LNCaP clone FGC (cell line): ENCODE measurements at places on chromosomes 7 and 10.

- DNase-seq: no peak
Observed at GRCh38 chr7:150909200-150909995, 57.1 kb downstream of the AOC1 start.

GRCh38 chr10:31153161-31153560 is 121.5 kb upstream of the ZNF438 start:
- DNase-seq: no peak

GRCh38 chr10:99531696-99532593 is 797 bp upstream of the NKX2-3 start:
- no peak for DNase-seq

GRCh38 chr10:111128331-111129180 is 51.7 kb downstream of the ADRA2A start:
- no peak for DNase-seq

- no peak for DNase-seq
Observed at GRCh38 chr10:13152296-13152695, 9.1 kb upstream of the MCM10 start.

DNA sequence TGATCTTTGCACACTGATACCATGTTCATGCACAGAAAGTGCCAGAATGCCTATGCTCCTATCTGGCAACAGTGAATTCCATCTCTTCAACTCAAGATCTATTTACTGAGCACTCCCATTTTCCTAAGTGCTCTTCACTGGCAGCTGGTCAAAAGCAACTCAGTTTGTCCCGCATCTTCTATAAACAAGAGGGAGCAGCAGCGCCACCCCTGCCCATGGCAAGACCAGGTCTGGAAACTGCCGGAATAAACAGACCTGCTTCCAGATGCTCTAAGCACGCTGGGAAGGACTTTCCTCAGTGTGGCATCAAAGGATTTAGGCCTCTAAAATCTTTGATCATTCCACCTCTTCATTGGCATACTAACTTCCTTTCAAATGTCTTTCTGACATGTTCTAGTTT is 104.4 kb upstream of the MACROH2A2 start:
- DNase-seq: peak; percentile 13

- DNase-seq: no peak
Observed at GRCh38 chr10:1154531-1155295, 98.5 kb downstream of the WDR37 start.

DNA sequence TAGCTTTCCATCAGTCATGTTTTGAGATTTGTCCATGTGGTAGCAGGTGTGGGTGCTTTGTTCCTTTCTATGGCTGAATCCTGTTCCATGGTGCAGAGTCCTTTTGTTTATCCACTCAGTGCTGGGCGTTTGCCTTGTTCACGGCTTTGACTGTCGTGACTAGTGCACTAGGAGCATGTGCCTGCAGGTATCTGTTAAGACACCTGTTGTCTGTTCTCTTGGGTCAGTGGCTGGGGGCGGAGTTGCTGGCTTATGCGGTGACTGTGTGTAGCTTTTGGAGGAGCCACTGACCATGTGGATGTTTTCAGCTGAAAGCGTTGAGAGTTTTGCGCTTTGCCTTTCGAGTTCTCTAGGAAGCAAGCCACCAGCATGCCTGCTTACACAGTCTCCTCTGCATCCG is 573.1 kb upstream of the FOXK1 start:
- no peak for DNase-seq

DNA sequence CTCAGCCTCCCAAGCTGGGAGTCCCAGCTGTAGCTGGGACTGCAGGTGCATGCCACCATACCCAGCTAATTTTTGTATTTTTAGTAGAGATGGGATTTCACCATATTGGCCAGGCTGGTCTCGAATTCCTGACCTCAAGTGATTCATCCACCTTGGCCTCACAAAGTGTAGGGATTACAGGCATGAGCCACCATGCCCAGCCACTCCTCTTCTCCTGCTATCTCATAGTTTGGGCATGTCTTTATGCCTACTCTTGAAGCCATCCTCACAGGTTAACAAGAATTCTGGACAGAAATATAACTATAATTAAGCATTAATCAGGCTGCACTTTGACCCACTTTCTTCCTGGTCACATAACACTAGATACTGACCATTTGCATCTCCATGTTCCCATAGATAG is 28.6 kb upstream of the C10orf67 start:
- no peak for DNase-seq
